Activated CD8-positive, alpha-beta memory T cell treated with anti-CD3 and anti-CD28 coated beads, Interleukin-2, amount 10 ng/mL, durations not matched to agents 7 days and 5 days (primary cell): ENCODE measurements at places on chromosomes 12 and 14.
A peak's percentile ranks its signal among the peaks of the same experiment; 100 is the strongest.

- no peak for DNase-seq
Measured at GRCh38 chr14:101364503-101365328, 196.6 kb upstream of the DIO3 start.

DNA sequence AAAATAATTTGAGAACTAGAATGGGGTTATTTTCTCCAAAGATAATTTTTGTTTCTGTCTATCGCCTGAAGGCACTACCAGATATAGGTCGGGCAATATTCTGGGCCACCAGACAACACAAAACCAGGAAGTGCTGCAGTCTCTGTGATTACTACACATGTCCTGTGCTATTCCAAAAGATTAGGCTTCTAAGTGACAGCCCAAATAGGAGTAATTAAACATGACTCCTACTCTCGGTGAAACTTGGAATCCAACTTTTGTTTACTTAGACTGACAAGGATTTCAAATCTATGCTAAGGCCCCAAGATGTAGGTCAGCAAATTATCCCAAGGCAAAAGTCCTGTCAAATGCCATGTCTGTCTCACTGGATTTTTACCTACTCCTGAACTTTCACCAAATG is 157.6 kb upstream of the LRFN5 start:
- DNase-seq, result no peak

DNA sequence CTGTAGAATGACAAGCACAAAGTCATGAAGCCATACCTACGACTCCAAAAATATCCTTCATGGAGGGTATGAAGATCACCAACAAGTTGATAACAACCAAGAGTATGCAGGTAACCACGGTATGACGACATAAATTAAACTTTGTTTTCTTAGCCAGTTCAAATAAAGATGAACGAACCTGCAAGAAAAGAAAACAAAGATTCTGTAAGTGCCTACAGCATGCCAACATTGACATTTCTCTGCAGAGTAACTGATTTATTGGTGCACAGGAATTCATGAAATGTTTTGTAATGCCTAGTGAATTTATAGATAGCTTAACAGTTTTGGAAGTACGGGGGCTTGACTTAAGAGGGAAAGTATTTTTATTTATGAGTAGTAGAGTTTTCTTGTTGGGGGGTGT is 71.0 kb downstream of the SLC38A1 start:
- DNase-seq, result no peak

DNA sequence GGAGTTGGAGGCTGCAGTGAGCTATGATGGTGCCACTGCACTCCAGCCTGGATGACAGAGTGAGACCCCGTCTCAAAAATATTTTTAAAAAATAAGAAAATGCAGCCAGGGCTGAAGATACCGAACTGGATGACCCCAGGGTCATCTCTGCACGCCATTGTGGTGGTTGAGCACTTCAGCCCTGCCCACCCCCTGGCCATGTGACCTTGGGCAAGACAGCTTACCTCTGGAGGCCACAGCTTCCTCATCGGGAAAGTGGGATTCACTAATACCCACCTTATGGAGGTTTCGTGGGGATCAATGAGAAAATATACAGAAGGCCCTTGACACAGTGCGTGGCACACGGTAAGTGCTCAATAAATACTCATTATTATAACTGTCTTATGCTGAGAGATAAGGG is 25.5 kb downstream of the MVK start:
- no peak for DNase-seq

DNA sequence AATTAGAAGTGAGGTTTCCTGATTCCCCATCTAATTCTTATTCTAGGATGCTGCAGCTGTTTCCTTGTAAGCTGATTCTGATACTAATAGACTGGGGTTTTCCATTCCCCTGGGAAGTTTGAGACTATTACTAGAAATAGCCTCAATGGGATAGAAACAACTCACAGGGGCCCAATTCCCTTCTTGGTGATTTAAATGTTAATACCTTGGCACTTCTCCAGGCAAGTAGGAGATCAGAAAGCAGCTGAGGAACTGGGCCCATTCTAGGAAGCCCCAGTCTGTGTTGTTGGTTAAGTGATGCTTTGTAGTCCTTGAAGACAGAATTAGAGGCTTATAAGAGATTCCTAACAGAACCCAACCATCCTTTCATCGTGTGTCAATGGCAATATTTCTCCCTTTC is 407.0 kb upstream of the SEL1L start:
- no peak for DNase-seq

DNA sequence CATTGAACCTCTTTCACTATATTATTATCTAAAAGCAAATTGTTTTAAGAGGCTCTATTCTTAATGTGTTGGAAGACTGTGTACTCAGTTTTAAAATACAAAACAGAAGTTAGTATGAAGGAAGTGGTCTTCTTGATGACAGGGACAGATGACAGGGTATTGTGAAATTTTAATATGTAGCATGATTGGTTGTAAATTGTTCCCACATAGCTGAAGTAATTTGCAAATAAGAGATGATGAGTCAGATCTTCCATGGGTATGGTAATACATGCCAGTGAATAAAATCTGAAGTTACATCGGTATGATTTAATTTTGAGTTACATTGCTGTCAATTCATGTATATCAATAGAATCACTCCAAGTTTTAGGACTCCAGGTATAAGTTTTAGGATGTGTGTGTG is 454.8 kb downstream of the AEBP2 start:
- no peak for DNase-seq

- DNase-seq, result no peak
Measured at GRCh38 chr12:13154027-13154538, 42.4 kb upstream of the EMP1 start.

DNA sequence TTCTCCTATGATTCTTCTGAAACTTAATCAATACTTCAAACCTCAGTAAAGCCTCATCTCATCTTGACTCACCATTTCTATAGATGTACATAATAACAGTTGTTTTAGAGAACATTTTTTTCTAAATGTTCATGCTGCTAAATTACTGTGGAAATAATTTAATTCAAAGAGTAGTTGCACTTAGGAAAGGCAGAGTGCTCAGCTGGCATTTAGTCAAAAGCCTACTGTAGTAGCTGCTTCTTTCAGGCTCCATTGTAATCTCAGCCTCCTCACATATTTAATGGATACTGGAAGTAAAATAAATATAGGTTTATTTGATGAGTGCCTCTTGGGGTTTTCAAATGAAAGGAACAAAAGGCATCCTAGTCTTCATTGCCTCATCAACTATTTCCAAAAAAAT is 325.0 kb downstream of the CCER1 start:
- no peak for DNase-seq

GRCh38 chr12:97701901-97702300 is 239.3 kb downstream of the RMST start:
- no peak for DNase-seq

- DNase-seq, result no peak
Measured at GRCh38 chr12:16347391-16348298, at the start of gene MGST1. Gene MGST1 (plus strand): TSS chr12:16347645. CDS start chr12:16354253, 6,608 bp downstream.

DNA sequence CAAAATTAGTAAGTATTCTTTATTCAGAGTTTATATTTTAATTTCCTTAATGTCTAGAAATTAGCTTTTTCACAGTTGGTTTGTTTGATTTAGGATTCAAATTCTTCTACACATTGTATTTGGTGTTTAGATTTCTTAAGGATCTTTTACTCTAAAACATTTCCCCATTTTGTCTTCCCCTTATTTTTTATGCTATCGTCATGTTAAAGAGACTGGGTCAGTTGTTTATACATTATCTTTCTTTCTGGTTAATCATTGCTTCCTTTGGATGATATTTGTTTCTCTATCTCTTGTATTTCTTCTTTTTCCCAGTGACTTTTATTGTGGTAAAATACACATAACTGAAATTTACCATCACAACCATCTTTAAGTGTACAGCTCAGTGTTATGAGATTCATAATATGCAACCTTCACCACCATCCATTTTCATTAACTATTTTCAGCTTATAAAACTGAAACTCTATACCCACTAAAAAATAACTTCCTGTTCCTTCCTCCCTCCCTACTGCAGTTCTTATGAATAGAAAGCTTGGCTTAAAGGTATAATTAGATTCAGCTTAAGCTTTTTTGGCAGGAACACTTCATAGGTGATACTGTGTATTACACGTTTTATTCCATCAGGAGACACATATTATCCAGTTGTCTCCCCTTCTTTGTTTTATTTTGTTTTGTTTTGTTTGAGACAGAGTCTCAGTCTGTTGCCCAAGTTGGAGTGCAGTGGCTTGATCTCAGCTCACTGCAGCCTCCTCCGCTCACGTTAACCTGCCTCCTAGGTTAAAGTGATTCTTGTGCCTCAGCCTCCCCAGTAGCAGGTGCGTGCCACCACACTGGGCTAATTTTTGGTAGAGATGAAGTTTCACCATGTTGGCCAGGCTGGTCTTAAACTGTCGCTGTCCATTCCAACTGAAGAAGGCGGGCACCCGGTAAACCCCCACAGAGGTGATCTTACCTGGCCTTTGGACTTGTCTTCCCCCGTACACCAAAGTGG is 45.0 kb downstream of the NOPCHAP1 start:
- no peak for DNase-seq

GRCh38 chr12:47747126-47747525 is 11.6 kb downstream of the RAPGEF3 start:
- no peak for DNase-seq

- DNase-seq, result no peak
Measured at GRCh38 chr12:95304673-95305198, 87.1 kb downstream of the VEZT start.

GRCh38 chr14:97276573-97276972 is 479.4 kb downstream of the VRK1 start:
- DNase-seq, result peak; percentile 43

- peak; percentile 82 for DNase-seq
Measured at GRCh38 chr12:53344824-53345485, 8.8 kb upstream of the SP7 start.

DNA sequence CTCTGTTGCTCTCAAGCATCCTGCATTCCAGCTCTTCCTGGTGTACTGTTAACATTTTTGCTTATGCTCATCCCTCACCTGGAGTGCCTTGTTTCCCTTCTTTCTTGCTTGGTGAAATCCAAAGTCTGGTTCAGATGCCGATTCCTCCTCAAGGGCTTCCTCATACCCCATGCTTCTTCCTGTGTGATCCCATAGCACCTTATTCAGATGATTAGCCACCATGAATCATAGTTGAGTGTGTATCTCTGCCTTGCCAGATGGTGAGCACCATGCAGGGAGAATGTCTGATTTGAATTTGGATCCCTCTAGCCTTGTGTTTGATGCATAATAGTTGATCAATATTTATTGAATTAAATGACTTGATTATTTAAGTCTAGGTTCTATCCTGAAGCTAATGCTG is 39.4 kb upstream of the ANO4 start:
- DNase-seq, result no peak

DNA sequence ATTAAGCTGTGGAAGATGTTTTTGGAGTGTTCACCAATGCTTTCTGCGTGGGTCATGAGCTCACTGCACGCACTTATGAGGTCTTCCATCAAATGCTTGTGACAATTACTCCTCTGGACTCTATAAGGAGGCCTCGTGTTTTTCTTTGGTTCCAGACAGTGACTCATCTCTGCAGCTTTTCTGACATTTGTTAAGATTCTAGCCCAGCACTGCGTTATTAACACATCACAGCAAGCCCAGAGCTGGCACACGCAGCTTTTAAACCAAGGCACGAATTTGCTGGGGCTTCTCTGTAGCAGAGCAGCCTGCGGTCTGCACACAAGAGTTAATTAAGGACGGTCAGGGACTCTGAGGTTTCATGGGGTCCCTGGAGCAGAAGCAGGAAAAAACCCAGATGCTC is 16.9 kb downstream of the MEG3 start:
- no peak for DNase-seq

DNA sequence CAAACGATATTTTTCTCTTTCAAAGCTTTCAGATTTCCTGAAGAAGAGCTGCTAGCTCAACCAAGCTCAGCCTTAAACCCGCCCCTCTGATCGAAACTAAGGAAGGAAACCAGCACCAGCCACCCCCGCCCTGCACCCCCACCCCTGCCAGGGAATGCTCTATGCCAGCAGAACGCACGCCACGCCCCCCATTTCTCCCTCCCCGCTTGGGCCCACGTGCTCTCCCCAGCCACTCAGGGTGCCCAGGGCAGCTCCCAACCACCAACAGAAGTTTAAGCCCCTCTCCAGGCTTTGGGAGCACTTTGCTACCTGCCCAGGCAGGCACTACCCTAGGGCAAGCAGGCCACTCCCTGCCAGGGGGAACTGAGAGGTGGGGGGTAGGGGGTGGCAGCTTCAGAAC is 18.8 kb upstream of the KRT78 start:
- no peak for DNase-seq

DNA sequence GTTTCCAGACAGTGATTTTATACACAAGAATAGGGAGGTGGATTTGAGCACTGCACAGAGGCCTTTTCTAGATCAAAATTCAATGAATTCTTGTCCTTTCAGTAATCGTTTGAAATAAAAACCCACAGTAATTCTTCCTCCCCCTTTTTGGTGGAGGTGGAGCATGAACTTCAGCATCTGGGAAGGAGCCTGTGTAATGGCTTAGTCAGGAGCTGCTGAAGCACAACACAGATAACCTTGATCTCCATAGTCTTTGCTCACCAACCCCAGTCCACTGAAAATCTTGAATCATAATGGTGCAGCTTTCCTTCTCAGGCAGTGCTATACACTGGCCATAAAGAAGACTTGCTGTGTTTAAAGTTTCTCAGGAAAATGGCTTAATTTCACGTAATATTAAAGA is 6.4 kb upstream of the TBPL2 start:
- DNase-seq, result no peak

DNA sequence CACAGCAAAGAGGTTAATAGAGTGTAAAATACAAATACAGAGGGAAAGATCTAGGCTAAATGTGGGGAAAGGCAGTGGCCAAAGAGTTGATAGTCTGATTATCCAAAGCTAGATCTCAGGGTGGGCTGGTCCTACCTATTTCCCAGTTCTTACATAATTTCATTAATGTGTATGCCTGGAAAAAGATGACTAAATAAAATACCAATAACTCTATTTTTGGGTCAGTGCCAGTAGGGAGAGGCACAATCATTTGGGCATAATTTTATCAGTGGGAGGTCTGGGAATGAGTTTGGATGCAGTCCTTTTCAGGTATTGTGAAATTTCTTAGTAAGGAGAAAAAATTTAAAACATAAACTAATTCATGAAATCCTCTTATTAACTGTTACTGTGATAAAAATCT is 30.6 kb upstream of the CLEC14A start:
- DNase-seq, result no peak

GRCh38 chr12:40261937-40262336 is 37.1 kb downstream of the LRRK2 start:
- no peak for DNase-seq

DNA sequence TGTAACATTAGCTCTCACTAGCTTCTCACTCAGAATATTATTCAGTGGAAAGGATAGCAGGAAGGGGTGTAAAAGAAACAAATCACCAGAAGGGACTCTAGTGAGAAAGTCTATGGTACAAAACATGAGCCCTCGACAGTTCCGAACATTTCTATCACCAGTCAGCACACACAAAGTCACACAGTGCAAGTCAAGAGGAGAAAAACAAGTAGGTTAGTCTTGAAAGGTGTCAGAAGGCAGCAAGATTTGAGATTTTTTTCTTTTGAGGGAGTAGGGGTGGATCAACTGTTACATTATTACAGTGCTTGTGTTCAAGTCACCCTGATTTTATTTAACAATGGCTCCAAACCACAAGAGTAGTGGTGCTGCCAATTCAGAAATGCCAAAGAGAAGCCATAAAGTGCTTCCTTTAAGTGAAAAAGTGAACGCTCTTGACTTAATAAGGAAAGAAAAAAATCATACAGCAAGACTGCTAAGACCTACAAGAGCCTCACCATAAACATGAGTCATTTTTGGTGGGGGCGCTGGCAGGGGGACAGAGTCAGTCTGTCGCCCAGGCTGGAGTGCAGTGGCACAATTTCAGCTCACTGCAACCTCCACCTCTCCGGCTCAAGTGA is 42.3 kb downstream of the GNS start:
- no peak for DNase-seq

- no peak for DNase-seq
Measured at GRCh38 chr14:45249856-45250575, 3.0 kb downstream of the MIS18BP1 start.

GRCh38 chr12:53502983-53503728 is 2.1 kb downstream of the TARBP2 start:
- DNase-seq, result no peak
